Fibroblast of pulmonary artery (primary cell): ENCODE measurements at places on chromosomes 3 and 15.

GRCh38 chr3:3196148-3196861, 16.8 kb upstream of the CRBN start:
- DNase-seq: peak; percentile 17

DNA sequence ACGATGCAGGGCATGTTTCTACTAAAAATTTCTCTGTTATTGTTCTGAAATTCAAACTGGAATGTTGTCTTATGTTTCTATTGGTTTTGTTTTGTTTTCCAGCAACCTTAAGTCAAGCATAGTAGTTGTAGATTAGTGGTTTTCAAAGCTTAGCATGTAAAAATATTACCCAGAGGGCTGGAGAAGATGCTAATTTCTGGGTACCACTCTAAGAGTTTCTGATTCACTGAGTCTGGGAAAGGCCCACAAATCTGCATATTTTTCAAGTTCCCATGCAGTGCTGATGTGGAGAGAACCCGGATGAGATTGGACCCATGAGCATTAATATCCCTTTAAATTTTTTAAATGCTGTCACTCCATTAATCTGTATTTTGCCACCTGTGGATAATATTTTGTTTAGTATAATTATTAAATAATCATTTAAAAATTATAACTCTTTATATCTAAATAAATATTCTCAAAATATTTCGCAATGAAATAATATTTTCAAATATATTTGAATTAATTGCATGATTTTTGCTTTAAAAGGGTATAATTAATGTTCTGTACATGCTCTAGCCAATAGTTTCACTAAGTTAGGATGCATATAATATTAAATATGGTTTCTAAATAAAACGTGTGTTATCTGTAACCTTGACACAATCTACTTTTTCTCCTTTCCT, 1274.7 kb upstream of the CADM2 start:
- DNase-seq: no peak

DNA sequence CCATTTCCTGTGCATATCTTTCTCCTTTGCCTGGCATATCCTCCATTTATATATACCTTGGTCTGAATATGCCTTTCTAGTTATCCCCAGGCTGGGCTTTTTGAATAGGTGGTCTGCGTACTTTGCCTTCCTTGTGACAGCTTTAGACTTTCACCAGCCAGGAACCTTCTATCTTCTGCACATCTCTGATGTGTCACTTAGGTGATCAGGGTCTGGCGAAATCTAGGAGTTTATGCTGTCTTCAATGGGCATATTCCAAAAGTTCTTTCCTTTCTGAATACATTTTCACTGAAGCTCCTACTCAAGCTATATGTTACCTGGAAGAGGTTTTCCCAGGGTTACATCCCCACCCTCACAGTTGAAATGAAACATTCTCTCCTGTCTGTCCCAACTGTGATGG, 27.8 kb upstream of the ST3GAL6 start:
- no peak for DNase-seq

DNA sequence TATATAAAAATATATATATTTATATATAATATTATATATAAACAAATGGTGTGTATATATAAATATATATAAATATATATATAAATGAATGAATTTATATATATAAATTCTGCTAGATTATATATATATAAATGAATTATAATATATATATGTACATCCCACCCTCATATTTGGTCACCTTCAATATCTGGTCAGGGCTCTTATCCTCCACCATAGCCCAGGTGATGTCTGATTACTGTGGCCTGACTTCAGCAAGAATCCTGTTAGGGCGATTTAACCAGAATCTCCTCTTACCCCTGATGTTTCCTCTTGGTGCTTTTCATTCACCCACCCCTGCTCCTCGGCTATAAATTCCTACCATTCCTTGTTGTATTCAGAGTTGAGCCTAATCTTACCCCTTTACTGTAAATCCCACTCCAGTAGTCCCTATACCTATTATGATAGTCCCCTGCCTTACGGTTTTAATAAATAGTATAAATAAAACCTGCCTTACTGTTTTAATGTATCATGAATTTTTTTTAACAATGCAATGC, 439.6 kb downstream of the PLOD2 start:
- no peak for DNase-seq

GRCh38 chr3:184688251-184688881, 23.5 kb downstream of the MAGEF1 start:
- DNase-seq: peak; percentile 51

- DNase-seq: no peak
Measured at GRCh38 chr15:96771035-96771434, 440.5 kb downstream of the NR2F2 start.
